T-cell (primary cell): ENCODE measurements at places on chromosomes 11 and 22.

DNA sequence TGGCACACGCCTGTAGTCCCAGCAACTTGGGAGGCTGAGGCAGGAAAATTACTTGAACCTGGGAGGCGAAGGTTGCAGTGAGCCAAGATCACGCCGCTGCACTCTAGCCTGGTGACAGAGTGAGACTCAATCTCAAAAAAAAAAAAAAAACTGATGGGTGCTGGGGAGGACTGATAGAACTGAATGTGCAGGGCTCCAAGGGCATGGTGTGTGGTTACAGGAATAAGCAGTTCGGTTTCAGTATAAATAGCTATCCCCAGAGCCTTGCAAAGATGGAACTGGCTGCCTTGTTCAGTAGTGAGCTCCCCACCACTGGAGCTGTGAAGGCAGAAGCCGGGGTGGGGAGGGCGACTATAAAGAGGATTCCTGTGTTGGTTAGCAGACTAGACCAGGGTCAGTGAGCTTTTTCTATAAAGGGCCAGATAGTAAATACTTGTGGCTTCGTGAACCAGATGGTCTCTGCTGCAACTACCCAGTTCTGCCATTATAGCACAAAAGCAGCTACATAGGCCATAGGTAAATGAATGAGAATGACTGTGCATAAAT lies 5.9 kb downstream of the TOM1 start:
- DNase-seq: no peak

GRCh38 chr11:1864231-1864630 lies 11.3 kb downstream of the LSP1 start:
- no peak for DNase-seq

- no peak for DNase-seq
Measured at GRCh38 chr11:59756845-59757244, 1.7 kb downstream of the STX3 start.

- no peak for DNase-seq
Measured at GRCh38 chr11:125344846-125345420, 151.1 kb downstream of the FEZ1 start.

- DNase-seq: no peak
Measured at GRCh38 chr11:45605051-45605450, 60.4 kb downstream of the CHST1 start.

DNA sequence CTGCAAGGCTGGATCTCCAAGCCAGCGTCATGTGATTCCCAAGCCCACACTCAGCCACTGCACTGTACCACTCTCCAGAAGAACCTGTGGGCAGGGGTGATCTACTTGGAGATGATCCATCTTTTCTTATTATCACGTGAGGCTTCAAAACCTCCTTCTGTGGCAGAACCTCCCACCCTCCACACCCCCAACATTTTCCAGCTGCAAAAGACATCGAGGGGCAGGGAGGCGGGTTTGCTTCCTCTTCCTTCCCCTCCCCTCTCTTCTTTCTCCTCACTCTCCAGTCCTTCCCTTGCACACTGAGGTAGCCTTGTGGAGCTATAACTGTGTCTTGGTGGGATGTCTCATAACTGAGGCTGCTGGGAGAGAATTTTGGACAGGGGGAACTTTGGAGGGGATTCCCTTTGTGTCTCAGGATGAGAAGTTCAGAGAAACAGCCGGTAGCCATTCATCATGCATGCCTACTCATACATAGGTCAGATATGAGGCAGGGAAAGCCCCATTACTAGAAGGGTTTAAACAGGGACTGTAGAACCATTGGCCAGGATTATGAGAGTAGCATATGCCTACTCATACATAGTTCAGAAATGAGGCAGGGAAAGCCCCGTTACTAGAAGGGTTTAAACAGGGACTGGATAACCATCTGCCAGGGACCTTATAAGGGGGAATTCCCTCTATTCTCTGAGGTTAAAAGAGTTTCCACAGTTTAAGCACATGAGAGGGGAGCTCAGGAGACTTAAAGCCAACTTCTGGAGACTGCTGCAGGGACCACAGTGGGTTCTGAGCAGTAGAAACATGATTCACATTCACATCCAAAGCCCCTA lies 420.7 kb upstream of the CADM1 start:
- no peak for DNase-seq

DNA sequence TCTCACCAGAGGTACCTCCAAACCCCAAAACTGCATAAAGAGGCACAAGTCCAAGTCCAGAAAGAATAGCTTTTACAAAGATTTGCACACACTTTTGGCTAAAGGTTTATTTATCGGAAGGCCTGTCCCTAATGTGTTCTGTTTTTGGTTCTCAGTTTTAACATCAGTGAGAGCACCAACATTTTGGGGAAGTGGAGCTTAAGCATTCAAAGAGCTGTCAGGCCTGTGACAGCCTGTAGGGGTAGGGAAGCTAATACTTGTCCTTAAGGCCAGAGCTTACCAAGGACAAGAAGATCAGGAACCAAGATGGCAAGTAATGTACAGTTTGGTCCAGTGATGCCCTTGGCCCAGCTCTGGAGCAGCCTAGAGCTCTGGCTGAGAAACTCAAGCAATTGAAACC lies 38.9 kb upstream of the SCUBE2 start:
- no peak for DNase-seq

DNA sequence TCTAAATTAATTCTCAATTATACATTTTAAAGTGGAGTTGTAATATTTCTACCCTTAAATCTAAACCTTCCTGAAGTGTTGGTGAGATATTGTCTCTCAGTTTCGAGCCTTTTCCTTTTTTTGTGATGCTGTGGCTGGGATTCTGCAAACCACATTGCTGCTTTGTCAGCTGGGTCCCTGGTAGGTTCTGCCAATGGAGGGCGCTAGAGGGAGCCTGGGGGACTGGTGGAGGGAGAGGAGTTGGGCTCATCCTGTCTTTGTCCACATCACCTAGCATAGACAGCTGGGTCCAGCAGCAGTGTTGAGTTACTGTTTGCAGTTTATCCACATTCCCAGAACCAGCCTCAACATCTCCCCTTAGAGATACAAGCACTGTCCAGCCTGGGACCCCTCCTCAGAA lies 41.0 kb downstream of the TRAF6 start:
- DNase-seq: no peak

DNA sequence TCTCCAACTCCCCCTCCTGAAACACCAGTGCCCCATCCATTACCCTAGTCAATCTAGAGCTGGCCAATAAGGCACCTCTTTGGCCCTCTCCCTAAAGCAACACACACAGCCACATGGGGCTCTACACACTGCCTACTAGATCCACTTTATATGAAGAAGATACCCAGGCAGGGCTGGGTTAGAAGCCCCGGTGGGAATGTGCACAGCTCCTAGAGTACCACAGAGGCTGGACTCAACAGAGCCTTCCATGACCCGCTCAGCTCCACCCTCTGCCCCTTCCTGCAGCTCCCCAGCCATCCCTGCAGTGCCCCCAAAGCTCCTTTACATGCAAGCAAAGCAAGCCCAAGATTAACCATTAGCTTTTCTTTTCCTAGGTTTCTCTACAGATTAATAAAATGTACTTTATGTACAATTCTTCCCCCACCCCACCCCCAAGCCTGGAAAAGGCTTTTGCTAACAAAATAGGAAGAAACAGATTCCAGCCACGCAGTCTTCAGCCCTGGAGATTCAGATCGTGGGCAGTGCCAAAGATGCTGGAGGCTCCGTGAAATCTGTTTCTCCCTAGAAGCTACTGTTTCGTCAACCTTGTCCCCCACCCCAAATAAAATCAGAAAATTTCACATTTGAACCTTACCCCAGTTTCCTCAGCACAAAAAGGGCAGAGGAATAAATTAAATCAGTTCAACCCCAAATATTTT lies 51.8 kb downstream of the IGSF9B start:
- no peak for DNase-seq

DNA sequence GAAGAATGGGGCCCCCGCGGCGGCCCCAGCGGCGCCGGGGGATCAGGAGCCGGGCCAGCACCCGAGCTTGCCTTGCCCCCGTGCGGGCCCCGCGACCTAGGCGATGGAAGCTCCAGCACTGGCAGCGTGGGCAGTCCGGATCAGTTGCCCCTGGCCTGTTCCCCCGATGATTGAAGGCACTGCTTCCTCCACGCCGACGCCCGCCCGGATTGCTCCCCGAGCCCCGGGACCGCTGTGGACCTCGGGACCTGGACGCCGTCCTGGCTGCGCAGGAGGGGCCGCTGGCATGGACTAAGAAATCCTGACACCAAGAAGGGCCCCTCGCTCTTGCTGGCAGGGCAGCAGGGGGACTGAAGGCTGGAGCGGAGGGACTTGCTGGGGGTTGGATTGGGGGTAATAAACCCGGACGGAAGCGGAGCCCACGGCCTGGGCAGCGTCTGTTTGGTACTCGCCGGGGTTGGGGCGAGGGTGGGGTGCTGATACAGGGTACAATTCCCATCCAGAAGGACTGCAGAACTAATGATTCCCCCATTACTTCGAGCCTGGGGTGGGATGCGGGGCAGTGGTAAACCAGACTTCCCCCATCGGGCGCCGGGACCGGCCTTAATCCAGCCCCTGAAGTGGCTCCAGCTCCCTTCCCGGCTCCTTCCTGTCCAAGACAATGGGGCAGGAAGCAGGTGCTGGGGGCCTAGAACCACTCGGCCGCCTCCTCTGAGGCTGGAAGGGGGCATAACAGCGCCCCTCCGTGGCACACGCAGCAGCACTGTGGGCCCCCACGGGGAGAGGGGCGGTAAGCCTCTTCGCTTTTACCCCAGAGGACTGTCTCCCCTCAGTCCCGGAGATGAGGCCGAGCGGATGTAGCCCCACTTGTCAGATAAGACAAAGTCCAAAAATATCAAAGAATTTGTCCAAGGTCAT lies 1.0 kb downstream of the CCDC85B start:
- DNase-seq: no peak

GRCh38 chr22:39765661-39766060 lies 127.9 kb downstream of the ENTHD1 start:
- DNase-seq: no peak

GRCh38 chr22:26409719-26410335 lies 19.2 kb upstream of the ASPHD2 start:
- DNase-seq: no peak

- no peak for DNase-seq
Measured at GRCh38 chr11:119625206-119625978, 103.6 kb downstream of the NECTIN1 start.

GRCh38 chr11:133724116-133724515 lies 121.2 kb downstream of the SPATA19 start:
- DNase-seq: no peak

- no peak for DNase-seq
Measured at GRCh38 chr11:115670538-115671205, 166.5 kb upstream of the CADM1 start.

GRCh38 chr11:134153147-134153905 lies 70.4 kb downstream of the NCAPD3 start:
- no peak for DNase-seq

DNA sequence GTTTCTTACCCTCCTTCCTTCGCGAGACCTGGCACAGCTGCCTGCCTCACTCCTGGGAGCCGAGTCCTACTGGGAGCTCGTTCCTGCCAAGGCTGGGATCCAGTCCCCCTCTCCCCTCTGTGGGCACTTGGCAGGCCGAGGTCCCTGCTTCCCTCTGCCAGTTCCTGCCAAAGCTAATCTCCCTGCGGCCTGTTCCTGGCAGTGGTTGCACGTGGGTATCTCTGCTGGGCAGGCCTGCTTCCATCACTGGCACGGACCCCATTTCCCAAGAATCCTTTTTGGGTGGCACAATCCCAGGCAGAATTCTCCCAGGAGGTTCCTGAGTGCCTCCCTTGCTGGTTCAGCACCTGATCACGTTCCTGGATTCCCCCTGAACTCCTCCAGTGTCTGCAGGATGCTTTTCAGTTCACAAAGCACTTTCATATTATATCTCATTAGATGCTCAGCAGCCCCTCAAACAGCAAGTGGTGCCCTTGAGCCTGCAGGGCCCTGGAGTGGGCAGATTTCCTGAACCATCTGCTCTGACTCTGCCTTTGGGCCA lies 96.5 kb downstream of the RRM1 start:
- DNase-seq: no peak
